Activated CD8-positive, alpha-beta T cell treated with anti-CD3 and anti-CD28 coated beads, Interleukin-2, amount 10 ng/mL, durations not matched to agents 7 days and 5 days (primary cell): ENCODE measurements at places on chromosomes 3 and 15. TPM values are rescaled to one million over a fixed set of nuclear protein-coding genes. Genes with fewer than 3 reads are reported as not detected.

GRCh38 chr3:140756240-140757016 lies 78.6 kb downstream of the TRIM42 start:
- H3K27me3 ChIP-seq, result no peaks in the 10 kb centered on the region
- H3K36me3 ChIP-seq, result no peaks in the 10 kb centered on the region
- no peak for DNase-seq
- peaks cover 37% of the 10 kb centered on the region for H3K4me1 ChIP-seq
- no peak overlapping the region for H3K4me3 ChIP-seq

DNA sequence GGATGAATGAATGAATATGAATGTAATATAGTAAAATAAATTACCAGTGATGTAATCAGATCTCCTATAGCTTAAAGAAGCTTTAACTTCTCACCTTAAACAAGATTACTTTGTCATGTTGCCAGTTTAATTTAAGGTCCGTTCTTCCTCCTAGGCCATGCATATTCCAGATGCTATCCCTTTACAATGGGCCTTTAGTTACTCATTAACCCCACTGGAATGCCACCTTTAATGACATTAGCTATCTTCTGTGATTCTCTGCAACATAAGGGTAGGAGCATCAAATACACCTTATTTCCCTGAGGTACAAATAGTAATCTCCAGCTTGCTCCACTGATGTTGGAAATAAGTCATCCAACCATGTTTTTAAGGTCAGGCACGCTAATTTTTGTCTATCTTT lies 63.0 kb upstream of the TIMP4 start:
- no peaks in the 10 kb centered on the region for H3K4me1 ChIP-seq
- H3K4me3 ChIP-seq, result no peak overlapping the region
- H3K27ac ChIP-seq, result no peak overlapping the region
- H3K27me3 ChIP-seq, result peaks cover 11% of the 10 kb centered on the region
- no peaks in the 10 kb centered on the region for H3K36me3 ChIP-seq

DNA sequence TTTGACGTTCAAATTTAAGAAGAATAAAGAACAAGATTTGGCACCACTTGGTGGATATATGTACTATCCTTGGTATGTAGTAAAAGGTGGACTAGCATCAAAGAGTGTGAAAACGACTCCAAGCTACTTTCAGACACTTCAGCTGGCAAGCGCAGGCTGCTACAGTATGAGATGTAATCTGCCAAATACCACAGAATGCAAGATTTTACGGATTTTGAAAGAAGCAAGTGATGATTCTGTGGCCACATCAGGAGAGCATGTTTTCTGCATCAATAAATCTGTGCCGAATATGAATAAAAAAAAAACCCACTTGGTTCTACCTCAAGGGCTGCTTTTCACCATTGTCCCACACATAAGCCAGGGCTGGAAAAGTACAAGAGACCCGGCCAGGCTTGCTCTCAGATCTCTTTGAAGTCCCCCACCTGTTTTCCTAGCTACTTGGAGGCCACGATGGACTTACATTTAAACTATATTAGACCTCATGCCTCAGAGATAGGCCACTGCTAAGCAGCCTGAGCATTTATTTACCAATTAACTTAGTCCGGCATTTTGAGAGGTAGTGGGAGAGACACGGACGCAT lies 37.4 kb downstream of the MYO1E start:
- H3K4me3 ChIP-seq, result no peak overlapping the region
- peaks cover 10% of the 10 kb centered on the region for H3K36me3 ChIP-seq
- no peak overlapping the region for H3K27ac ChIP-seq
- H3K27me3 ChIP-seq, result peaks cover 17% of the 10 kb centered on the region

DNA sequence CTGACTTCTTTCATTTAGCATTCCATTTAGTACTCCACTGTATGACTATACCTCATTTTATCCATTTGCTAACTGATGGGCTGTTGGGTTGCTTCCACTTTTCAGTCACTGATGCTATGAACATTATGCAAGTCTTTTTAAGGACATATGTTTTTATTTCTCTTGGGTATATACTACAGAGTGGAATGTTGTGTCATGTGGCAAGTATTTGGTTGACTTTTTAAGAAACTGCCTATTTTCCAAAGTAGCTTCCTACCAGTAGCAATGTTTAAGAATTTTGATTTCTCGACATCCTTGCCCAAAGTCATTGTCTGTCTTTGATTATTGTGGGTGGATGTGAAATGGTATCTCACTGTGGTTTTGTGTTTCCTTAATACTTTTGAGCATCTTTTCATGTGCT lies 110.1 kb upstream of the TPM1 start:
- DNase-seq, result no peak
- H3K27me3 ChIP-seq, result peaks cover 28% of the 10 kb centered on the region
- H3K27ac ChIP-seq, result no peak overlapping the region
- no peaks in the 10 kb centered on the region for H3K4me1 ChIP-seq
- H3K4me3 ChIP-seq, result no peak overlapping the region
- no peaks in the 10 kb centered on the region for H3K36me3 ChIP-seq

GRCh38 chr3:122679882-122680474 lies 661 bp upstream of the PARP14 start:
- peak overlapping the region; percentile 94 for H3K4me3 ChIP-seq
- peaks cover 38% of the 10 kb centered on the region for H3K36me3 ChIP-seq
- DNase-seq, result peak; percentile 29
- peaks cover 56% of the 10 kb centered on the region for H3K4me1 ChIP-seq
- H3K27ac ChIP-seq, result peak overlapping the region; percentile 94
- H3K27me3 ChIP-seq, result no peaks in the 10 kb centered on the region

DNA sequence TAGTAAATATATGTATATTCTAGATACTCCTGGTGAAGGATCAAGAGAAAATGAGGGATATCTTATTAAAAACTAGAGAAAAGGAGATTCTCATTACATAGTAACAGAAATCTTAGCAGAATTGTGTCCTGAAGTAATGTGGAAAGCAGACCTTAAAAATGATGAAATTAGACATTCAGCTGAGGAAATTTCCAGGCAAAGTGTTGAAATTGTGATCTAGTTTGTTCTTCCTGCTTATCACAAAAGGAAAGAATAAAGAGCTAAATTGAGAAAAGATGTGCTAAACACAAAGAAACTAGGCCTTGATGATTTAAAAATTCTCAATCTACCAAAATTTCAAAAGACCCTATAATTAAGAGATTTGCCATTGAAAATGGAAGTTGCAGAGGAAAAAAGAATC lies 362.6 kb upstream of the PLSCR5 start:
- H3K27me3 ChIP-seq, result no peaks in the 10 kb centered on the region
- H3K4me3 ChIP-seq, result no peak overlapping the region
- no peaks in the 10 kb centered on the region for H3K36me3 ChIP-seq
- no peak overlapping the region for H3K27ac ChIP-seq
- no peaks in the 10 kb centered on the region for H3K4me1 ChIP-seq

- H3K27me3 ChIP-seq, result peaks cover 28% of the 10 kb centered on the region
- no peak overlapping the region for H3K4me3 ChIP-seq
- DNase-seq, result no peak
- H3K27ac ChIP-seq, result no peak overlapping the region
- H3K4me1 ChIP-seq, result peaks cover 32% of the 10 kb centered on the region
- H3K36me3 ChIP-seq, result no peaks in the 10 kb centered on the region
Observed at GRCh38 chr3:123346021-123346420, 102.9 kb downstream of the ADCY5 start.

- no peaks in the 10 kb centered on the region for H3K4me1 ChIP-seq
- no peak overlapping the region for H3K27ac ChIP-seq
- no peak for DNase-seq
- H3K27me3 ChIP-seq, result no peaks in the 10 kb centered on the region
- H3K36me3 ChIP-seq, result no peaks in the 10 kb centered on the region
- H3K4me3 ChIP-seq, result no peak overlapping the region
Observed at GRCh38 chr3:94225148-94225865, 162.4 kb downstream of the NSUN3 start.

DNA sequence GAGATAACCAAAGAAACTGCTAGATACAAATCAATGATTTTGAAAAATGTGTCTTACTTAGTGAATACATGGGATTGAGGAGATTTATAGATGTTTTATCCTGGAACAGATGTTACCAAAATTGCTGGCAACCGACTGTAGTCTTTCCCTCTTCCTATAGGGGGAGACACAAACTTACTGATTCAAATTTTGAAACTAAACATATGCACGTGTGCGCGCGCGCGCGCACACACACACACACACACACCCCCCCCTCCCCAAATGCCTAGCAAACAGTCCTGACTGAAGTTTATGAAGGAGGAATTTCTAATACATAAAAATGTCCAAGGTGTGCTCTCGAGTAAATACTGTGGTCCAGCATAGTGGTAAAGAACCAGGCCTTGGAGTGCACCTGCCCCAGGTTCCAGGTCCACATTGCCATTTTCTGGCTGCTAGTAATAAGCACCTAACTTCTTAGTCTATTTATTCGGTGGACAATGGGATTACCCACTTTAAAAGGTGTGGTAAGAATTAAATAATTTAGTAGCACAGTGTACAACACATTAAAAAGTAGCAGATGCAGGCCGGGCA lies 18.5 kb upstream of the C3orf62 start:
- no peak overlapping the region for H3K27ac ChIP-seq
- peak; percentile 46 for DNase-seq
- H3K27me3 ChIP-seq, result no peaks in the 10 kb centered on the region
- no peaks in the 10 kb centered on the region for H3K4me1 ChIP-seq

GRCh38 chr3:126912027-126912422 lies 70.9 kb upstream of the PLXNA1 start:
- H3K27me3 ChIP-seq, result peaks cover 16% of the 10 kb centered on the region
- no peak for DNase-seq
- peaks cover 18% of the 10 kb centered on the region for H3K36me3 ChIP-seq
- H3K4me3 ChIP-seq, result peak overlapping the region; percentile 71

DNA sequence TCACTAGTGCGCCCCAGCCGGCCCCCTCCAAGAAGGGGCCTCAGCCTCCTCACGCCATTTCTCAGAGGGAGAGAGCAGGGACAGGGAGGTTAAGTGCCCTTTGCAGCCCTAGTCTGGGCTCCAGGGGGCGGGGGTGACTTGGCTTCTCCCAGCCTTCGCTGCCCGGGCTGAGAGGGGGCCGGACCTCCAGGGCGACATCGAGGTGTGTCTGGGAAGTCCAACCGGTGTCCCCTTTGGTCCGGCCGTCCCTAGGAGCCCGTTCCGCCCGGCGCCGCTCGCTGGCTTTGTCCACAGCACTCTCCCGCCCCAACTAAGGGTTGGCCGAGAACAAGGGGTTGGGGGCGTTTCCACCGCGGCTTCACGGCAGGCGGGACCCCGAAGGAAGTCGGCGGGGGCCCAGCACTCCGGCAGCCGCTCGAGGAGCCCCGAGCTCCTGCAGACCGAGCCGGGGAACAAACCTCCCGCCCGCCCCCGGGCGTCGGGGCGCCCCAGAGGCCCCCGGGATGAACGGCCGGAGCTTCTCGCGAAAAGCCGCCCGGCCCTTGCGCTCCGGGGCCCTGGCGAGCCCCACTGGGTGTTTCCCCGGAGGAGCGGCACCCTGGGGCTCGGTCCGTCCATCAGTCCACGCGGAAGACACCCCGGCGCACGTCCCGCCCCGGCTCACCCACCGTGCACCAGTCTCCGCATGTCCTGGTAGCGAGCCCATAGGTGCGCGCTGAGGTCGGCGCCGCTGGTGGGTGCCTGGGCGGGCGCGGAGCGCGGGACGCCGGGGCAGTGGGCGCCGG lies 627 bp downstream of the NT5DC2 start:
- H3K36me3 ChIP-seq, result peaks cover 10% of the 10 kb centered on the region
- peak; percentile 40 for DNase-seq
- H3K27me3 ChIP-seq, result no peaks in the 10 kb centered on the region
- H3K4me1 ChIP-seq, result peaks cover 39% of the 10 kb centered on the region
- peak overlapping the region; percentile 68 for H3K27ac ChIP-seq

GRCh38 chr3:71456156-71456555 lies 127.4 kb downstream of the FOXP1 start:
- DNase-seq, result no peak
- peaks cover 81% of the 10 kb centered on the region for H3K4me1 ChIP-seq
- peak overlapping the region; percentile 87 for H3K27ac ChIP-seq
- H3K36me3 ChIP-seq, result peaks cover 14% of the 10 kb centered on the region
- no peaks in the 10 kb centered on the region for H3K27me3 ChIP-seq
- peak overlapping the region; percentile 76 for H3K4me3 ChIP-seq

DNA sequence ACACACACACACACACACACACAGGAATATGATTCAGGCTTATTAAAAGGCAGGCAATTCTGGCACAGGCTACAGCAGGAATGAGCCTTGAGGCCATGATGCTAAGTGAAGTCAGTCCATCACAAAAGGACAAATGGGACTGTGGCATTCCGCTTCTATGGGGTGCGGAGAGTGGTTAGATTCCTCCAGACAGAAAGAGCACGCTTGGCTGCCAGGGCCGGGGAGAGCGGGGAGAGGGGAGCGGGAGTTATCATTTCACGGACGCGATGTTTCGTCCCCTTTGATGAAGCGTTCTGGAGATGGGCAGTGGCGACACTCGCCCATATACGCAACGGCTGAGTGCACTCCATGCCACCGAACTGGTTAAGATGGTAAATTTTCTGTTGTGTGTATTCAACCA lies 58.5 kb upstream of the FAM174B start:
- DNase-seq, result no peak
- no peaks in the 10 kb centered on the region for H3K36me3 ChIP-seq
- H3K4me3 ChIP-seq, result peak overlapping the region; percentile 63
- peaks cover 15% of the 10 kb centered on the region for H3K27me3 ChIP-seq
- H3K27ac ChIP-seq, result no peak overlapping the region
- H3K4me1 ChIP-seq, result peaks cover 5% of the 10 kb centered on the region

DNA sequence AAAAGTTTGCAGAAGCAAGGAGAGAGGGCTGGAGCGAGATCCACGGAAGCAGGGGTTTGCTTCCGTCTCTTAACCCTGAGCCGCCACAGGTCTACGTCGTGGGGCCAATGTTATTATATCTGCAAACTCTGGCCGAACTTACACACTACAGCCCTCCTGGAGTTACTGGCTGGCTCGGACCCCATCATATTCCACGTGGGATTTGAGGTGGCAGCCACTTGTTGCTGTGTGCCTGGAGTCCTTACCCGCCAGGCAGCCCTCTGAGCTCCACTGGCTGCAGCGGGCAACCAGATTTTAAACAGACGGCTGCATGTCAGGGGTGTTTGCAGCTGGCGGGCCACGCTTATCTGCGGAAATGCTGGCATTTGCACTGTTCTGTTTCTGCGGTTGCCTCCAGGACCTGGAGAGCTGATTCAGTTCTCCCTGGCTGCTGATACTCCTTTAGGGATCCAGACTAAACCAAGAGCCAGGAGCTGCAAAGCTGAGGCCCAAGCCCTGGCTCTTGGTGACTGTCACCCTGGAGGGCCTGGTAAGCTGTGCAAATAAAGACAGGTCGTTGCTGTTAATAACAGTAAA lies 34.7 kb downstream of the TM2D3 start:
- H3K4me3 ChIP-seq, result no peak overlapping the region
- H3K27me3 ChIP-seq, result no peaks in the 10 kb centered on the region
- H3K36me3 ChIP-seq, result no peaks in the 10 kb centered on the region
- no peak for DNase-seq
- peaks cover 17% of the 10 kb centered on the region for H3K4me1 ChIP-seq

GRCh38 chr3:126394179-126394976 lies at the start of gene CFAP100:
Gene CFAP100, plus strand, starts transcription at chr3:126394909. Its CDS starts 1,092 bp downstream, at chr3:126396001.
- no peak within 1 kb of the TSS for H3K27ac ChIP-seq
- no peak within 1 kb of the TSS for H3K4me3 ChIP-seq
- H3K36me3 ChIP-seq, result no peaks in the 10 kb centered on the region
- H3K27me3 ChIP-seq, result peaks cover 50% of the 10 kb centered on the region
- DNase-seq, result no peak
- peaks cover 13% of the 10 kb centered on the region for H3K4me1 ChIP-seq

- no peak overlapping the region for H3K4me3 ChIP-seq
- peaks cover 6% of the 10 kb centered on the region for H3K27me3 ChIP-seq
- H3K36me3 ChIP-seq, result no peaks in the 10 kb centered on the region
- no peak overlapping the region for H3K27ac ChIP-seq
- DNase-seq, result no peak
Observed at GRCh38 chr3:56491566-56491965, 23.3 kb upstream of the ERC2 start.

- H3K27ac ChIP-seq, result no peak overlapping the region
- H3K4me1 ChIP-seq, result no peaks in the 10 kb centered on the region
- no peak overlapping the region for H3K4me3 ChIP-seq
- H3K36me3 ChIP-seq, result no peaks in the 10 kb centered on the region
- no peaks in the 10 kb centered on the region for H3K27me3 ChIP-seq
Observed at GRCh38 chr3:127374086-127375010, 86.5 kb upstream of the PRR20G start.

Gene PIERCE2
- not detected for total RNA-seq

Gene SCAP
- total RNA-seq, result 60.7 TPM

Gene SEMA3G
- total RNA-seq, result 0.21 TPM

Gene MRAS
- not detected for total RNA-seq

Gene UBAP1L
- total RNA-seq, result 4.2 TPM
